ENCODE measurements at places on chromosomes 5 and 9.

GRCh38 chr5:103366918-103367549, 108.5 kb downstream of the MACIR start:
- no peak for DNase-seq

GRCh38 chr5:169122951-169123350, 178.0 kb downstream of the SLIT3 start:
- no peak for DNase-seq

DNA sequence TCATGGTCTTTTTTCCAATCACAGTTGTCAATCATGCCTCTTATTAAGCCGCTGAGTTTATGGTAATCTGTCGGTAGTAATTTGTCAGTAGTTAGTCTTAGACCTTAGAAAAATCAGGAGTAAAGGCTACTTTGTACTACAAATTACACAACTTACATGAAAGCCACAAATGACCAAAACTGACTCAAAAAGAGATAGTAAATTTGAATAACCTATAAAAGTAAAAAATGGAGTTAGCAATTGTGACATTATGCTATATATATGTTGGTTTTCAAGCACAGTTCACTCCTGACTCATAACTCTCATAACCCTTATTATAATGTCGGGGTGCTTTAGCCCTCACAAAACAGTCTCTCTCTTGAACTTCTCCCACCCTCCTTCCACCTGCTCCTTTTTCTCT, 251.8 kb downstream of the ROR2 start:
- DNase-seq: no peak

- no peak for DNase-seq
Observed at GRCh38 chr9:92291577-92291976, 1.9 kb downstream of the IARS1 start.

GRCh38 chr9:88809355-88810161, 181.7 kb upstream of the S1PR3 start:
- no peak for DNase-seq

DNA sequence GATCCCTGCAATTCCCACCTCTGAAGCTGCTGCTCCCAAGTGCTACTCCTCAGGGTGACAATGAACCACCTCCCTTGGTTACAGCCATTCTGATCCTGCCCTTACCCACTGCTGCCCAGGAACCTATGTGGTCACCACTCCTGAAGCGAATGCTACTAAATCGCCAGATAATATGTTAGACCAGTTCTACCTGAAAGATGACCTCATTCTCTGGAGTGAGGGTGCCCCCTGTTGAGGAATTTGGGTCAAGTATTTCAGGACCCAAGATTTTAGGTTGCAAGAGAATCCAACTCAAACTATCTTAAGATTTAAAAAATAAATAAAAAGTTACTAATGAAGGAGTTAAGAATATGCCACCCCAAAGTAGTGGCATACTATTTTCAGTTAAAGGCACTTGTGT, 5.8 kb upstream of the SNAPC3 start:
- no peak for DNase-seq

- DNase-seq: no peak
Observed at GRCh38 chr5:76811214-76811613, 7.6 kb upstream of the F2RL1 start.
